ENCODE measurements at places on chromosomes 13 and 19.

GRCh38 chr13:26967119-26968038 lies 204.2 kb downstream of the USP12 start:
- no peak for DNase-seq

DNA sequence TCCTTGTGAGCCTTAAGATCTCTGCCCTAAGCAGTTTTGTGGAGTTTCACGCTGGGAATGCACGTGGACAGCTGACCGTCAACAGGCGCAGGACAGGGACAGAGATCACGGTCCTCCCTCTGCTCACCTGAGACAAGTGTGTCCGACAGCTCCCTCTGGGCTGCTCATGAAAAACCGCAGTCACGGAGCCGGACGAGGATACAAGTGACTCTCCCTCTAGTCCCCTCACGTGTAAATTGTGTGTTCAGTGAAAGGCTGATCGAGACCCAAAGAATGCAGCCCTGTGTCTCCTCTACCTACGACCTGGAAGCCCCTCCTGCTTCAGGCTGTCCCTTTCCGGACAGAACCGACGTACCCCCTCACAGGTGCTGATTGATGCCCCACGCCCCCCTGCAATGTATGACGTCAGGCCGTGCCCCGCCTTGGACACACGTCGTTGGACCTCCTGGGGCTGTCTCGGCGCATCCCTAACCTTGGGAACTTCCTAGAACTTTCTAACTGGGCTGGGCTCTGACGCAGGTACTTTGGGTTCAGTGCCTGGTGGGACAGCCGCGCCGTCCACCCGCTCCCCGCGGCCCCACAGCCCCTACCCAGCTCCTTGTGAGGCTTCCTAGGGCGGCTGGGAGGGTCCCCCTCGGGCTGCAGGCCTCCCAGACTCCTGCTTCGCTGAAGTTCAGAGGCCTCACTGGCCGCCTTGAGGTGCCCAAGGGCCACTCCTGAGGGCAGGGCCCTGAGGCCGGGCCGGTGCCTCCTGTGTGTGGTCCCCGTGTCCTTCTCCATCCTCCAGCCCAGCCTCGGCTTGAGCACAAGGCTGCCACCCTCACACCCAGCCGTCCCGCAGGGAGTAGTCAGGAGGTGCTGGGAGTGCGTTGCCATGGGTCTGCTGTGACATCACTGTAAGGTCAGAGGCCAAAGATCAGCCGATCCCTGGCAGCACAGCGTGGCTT lies at the start of gene C13orf46:
TSS of gene C13orf46 (minus strand) at position 859 of the 947 bp plus-strand sequence. CDS start at position 780, 79 bp downstream.
- DNase-seq = no peak

DNA sequence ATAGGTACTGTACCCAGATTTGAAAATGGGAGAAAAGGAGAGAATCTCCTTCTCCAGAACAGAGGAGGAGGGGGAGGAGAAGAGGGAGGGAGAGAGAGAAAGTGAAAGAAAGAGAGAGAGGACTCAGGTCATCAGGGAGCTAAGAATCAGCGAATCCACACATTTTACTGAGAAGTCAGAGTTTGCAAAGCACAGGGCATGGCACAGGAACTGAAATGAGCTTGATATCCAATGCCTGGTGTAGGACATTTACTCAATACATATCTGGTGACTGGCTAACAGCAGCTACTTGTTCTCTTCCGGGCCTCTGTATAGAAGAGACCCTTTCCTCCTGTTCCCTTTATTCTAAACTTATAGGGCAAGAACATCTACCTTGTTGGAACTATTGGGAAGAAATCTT lies 375.1 kb downstream of the KLF5 start:
- no peak for DNase-seq

DNA sequence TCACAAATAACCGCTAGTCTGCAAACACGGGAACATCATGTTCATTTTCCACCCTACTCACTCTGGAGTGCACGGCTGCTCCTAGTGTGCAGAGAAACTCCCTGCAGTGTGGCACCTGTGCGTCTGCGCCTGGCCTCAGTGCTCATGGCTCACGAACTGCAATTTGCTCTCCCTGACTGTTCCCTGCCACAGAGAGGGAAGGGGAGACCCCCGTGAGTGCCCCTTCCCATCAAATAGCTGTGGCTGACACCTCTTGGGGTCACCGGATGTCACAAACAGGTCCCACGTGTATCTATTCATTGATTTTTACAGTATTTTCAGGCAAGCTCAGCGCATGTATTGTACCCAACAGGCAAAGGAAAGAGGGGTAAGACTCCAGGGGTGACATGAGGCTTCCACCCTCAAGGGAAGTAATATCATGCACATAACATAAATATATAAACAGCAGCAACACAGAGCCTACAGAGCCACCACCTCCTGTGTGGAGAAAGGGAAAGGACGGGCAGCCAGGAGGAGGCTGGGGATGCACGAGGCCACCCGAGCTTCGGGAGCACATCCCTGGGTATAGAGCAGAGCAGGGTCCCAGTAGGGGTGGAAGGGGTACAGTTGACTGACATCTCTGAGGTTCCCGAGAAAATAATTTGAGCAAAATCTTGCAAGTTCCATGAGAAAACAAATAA lies 140.3 kb upstream of the SOX1 start:
- no peak for DNase-seq
